ENCODE measurements at places on chromosomes 1 and 21.

DNA sequence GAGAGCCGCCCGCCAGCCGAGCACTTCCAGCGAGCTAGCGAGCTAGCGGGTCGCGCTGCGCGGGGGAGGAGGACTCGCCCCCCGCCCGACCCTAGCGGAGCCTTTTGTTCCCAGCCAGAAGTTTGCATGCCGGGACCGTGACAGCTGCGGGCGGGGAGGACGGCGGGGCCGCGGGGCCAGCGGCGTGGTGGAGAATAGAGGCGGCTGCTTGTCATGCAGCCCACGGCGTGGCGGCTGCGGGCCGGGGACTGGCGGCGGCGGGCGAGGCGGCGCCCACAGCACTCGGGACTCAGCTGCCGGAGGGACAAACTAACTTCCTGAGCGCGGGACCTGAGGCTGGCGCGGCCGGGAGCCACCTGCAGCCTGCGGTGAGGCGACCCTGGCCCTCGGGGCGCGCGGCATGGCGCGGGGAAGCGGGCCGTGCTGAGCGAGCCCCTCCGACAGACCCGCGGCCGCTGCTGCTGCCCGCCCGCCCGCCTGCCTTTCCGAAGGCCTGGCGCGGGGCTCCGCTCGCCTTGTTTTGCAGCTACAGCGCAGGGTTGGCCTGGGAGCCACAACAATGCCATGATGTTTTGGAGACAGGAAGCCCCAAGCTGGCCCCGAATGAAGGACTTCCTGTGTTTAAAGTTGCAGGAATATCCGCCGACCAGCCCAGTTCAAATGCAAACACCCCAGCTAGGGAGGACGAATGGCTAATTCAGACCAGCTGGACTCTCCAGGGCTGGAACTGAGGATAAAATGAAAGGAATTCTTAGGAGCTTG is 82.2 kb upstream of the BMP8A start:
- DNase-seq, result no peak

GRCh38 chr1:108130794-108131193 is 69.3 kb downstream of the SLC25A24 start:
- DNase-seq, result no peak

DNA sequence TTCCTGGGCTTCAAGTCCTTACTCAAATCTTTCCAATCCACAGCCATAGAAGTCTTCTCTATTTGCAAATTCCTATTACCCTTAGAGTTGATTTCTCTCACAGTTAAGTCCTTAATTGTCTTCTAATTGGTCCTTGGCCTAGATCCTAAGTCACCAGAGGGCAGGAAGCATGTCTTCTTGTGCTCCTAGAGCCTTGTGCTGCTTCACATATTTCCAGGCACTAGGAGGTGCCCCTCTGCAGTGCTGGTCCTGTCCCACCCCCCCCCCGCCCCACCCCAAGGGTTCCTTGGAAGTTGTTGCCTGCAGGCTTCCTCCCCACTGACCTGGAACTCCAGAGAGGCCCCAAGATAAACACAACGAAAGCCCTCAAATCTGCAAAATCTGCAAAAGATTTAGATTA is 28.1 kb upstream of the TARBP1 start:
- no peak for DNase-seq

DNA sequence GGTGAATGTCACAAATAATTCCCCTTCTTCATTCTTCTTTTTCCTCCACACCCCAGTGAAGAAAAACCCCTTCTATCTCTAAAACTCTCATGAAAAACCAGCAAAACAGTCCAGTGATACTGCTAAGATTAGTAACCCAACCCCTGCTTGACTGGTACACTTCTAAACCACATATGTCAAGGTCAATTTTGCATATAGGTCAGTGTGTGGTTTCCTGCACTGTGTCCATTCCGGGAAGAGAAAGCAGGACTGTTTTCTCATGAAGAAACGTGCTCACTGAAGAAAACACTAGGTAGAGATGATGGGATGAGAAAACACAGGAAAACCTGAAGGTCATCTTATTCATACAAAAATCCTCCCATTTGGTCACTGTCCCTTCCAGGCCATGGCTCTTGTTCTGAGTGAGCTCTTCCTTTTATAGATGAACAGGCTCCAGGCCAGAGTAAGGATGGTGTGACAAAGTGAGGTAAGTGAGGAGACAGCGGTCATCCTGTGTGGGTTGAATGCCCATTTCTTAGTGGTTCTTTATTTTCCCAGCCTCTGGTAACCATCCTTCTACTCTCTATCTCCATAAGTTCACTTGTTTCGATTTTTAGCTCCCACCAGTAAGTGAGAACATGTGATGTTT is 122.7 kb downstream of the FASLG start:
- DNase-seq, result no peak

DNA sequence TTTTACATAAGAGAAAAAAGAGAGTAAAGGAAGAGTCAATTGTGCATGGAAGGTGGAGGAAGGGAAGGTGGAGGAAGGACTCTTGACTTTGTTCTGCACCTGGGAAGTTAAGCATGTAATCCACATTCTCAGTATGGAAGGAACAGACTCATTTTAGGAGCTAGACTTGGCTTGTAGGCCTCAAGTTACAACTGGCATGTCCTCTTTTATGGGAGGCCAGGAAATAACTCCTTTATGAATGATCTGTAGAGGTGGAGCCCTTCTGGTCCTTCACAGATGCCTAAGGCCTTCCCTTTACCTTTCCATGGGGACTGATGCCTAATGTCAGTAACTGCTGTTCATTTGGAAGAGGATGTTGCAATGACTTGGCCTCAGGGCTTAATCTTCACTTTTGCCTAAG is 29.4 kb upstream of the CCSAP start:
- DNase-seq, result no peak

- DNase-seq, result no peak
Observed at GRCh38 chr1:205950826-205951549, 7.7 kb upstream of the SLC26A9 start.

DNA sequence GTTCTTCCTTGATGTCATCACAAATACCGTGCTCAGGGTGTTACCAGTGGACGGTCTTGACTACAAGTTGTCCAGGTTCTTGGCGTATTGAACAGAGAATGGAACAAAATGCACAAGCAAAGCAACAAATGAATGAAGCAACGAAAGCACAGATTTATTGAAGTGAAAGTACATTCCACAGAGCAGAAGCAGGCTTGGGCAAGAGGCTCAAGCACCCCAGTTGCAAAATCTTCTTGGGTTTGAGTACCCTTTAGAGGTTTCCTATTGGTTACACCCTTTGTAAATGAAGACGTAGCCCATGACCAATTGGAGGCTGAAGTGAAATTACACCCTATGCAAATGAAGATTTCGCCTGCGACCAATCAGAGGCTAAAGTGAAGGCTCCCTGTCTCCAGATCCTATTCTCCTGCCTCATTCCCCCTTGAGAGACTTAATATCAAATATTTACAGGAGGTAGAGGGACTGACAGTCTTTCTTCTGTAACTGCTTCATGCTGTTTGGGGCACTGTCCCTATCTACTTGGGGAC is 38.3 kb downstream of the YY1AP1 start:
- no peak for DNase-seq

DNA sequence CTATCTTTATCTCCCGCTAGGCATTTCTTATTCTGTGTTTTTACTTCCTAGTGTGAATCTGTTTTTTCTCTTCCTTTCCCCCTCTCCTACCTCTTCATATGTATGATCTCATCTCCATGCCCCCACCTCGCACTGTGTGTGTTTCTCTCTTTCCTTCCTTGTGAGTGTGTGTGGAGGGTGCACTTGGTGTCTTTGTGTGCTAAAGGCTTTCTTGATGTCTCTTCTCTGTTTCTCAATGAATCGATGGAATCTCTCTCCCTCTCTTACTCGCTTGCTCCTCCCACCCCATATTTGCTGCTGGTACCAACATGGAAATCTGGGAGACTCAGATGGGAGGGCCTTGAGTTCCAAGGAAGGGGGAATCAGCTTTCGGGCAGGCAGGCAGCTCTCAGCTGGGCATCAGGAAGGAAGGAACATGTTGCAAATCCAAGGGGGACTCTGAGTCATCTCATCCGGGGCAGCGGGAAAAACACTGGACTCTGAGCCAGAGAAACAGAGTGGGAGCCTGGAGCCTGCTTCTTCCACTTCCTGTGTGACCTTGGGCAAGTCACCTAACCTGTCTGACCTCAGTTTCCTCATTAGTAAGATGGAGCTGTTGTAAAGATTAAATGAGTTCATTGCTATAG is 147.5 kb downstream of the PTPRU start:
- DNase-seq, result no peak

DNA sequence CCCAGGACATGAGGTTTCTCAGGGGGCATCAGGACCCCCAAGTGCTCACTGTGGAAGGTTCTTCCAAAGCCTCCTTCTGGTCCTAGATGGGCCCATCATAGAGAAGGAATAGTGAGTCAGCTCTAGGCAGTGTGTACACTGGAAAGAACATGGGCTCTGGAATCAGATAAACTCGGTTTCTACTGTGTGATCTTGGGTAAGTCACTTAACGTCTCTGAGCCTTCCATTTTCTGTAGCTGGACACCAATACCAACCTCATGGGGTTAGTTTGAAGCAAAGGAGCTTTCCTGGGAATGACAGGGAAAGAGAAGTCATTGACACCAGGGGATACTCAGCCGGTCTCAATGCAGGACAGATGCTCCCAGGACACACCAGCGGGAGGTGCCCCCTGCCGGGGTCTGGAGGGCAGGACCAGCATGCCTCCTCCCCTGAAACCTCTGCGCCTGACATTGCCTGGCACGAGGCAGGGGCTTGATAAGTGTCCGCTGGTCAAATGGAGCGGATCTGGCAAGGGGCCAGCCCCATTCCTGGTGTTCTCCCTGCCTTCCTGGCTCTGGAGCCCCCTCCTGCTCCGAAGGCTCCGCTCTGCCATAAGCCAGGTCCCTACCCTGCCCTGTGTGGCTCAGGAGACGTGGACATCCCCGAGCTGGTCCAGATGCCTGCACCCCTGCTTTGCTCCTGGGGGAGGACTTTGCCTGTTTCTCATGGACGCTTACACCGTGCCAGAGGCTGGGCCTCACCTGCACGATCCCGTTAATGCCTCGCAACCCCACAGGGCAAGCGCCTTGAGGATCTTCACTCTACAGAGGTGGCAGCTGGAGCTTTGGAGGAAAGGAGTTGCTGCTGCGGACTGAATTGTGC is 52.8 kb downstream of the EDN2 start:
- no peak for DNase-seq

DNA sequence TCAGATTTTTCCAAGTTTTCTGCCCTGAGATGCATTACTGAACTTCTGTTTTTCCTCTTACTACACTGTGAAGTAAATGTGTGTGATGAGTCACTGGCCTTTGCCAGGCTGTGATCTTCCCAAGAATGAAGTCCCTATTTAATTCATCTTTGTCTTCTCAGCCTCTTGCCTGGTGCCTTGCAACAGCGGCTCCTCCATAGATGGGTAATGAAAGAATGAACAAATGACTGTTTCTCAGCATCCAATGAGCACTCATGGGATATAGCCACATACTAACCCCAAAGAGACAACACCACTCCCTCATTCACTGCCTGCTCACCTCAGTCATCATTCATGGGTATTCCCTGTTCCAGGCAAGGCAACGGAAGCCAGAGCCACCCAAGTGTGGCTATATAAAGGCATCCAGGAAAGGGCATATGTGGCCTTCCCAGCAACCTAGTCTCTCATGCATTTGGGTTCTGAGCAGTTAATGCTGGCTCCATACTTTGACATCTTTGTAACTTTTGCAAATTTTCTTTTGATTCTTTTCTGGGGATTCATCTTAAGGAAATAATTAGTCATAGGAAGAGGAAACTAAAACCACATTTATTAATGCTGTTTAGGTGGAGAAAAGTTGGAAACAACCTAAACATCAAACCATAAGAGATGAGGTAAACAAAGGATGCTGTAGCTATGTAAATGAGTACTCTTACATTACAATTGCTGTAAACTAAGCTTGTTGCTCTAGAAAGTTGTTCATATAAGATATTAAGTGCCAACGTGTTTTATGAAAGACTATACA is 71.9 kb downstream of the HIVEP3 start:
- no peak for DNase-seq

GRCh38 chr1:97051823-97052222 is 330.2 kb downstream of the PTBP2 start:
- no peak for DNase-seq

- no peak for DNase-seq
Observed at GRCh38 chr1:40844887-40845878, 17.0 kb downstream of the CITED4 start.

DNA sequence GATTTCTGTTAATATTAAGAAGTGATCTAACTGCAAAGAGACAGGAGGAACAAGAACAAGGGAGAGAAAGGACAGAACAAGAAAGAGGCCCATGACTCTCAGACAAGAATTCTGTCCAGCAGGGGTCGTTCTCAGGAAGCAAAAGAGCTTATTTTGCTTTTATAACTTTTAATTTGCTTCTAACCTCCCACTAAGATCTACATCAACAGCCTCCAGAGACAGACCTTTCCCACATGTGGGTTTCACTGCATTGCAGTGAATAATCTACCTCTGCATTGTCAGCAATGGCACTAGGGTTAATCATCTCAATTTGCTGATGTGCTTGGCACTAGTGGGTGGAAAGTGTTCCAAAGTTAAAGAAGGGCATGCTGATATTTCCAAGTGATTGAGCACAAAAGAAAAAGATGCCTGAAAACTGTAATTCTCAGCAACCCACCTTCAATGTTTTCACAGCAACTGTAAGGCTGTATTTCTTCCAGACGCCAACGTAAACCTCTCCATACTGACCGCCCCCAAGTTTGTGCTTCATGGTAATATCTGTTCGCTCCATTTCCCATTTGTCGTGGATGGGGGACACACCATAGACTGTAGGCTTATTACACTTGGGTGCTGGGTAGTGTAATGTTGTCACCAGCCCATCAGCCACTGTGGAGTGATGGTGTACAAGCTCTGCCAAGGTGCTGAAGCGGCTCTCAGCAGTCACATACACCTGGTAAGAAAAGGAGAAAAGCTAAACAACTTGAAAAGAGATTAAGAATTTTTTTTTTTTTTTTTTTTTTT is 39.5 kb downstream of the TOR3A start:
- DNase-seq, result no peak

GRCh38 chr1:170620164-170620563 is 43.8 kb upstream of the PRRX1 start:
- no peak for DNase-seq

DNA sequence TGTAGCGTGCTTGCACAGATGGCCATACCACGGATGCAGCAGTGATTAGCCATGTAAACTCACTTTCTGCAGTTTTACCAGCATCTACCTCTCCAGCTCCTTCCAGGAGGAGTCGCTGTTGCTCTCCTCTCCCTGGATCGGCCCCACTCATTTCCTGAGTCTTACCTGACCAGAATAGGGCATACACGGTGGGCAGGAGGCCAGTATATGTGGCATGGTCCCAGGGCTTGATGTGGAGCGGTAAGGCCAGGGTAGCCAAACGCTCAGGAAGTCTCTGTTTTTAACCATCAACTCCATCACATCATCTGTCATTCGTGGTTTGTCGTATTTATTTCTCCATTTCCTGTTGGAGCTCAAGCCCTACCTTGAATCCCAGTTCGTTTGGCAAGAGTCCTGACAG is 163.4 kb upstream of the USP24 start:
- no peak for DNase-seq

GRCh38 chr1:207789792-207790787 is 38.2 kb downstream of the CD46 start:
- DNase-seq, result no peak

- DNase-seq, result no peak
Observed at GRCh38 chr1:200305806-200306205, 104.0 kb downstream of the ZNF281 start.

- no peak for DNase-seq
Observed at GRCh38 chr1:156704930-156705320, 458 bp downstream of the CRABP2 start.

Data from activated CD8-positive, alpha-beta memory T cell treated with anti-CD3 and anti-CD28 coated beads for 1 hour (primary cell).